ENCODE measurements at places on chromosomes 11 and 22.

GRCh38 chr22:28143961-28144745 lies 225.1 kb upstream of the PITPNB start:
- no peak overlapping the region for H3K27ac ChIP-seq
- no peaks in the 10 kb centered on the region for H3K36me3 ChIP-seq
- H3K4me1 ChIP-seq, result no peaks in the 10 kb centered on the region
- no peak for DNase-seq
- no peak overlapping the region for H3K4me3 ChIP-seq
- no peaks in the 10 kb centered on the region for H3K27me3 ChIP-seq

DNA sequence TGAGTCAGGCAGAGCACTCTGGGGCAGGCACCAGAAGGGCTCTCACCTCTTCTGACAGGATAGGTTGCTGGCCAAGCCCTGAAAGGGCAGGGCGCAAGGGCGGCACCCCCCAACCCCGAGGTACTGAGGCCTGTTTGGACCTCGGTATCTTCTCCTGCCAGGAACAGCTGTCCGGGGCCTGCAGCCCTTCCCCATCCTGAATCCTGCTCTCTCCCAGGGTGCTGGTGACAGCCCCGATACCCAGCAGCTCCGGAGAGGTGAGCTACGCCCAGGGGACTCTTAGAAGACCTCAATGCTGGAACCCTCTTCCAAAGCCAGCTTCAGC lies 79.1 kb downstream of the PHF21B start:
- DNase-seq, result no peak
- H3K27ac ChIP-seq, result no peak overlapping the region
- H3K4me3 ChIP-seq, result no peak overlapping the region
- no peaks in the 10 kb centered on the region for H3K4me1 ChIP-seq
- H3K27me3 ChIP-seq, result peaks cover 30% of the 10 kb centered on the region

GRCh38 chr11:126082251-126083109 lies 19.8 kb upstream of the CDON start:
- H3K27me3 ChIP-seq, result no peaks in the 10 kb centered on the region
- no peak overlapping the region for H3K4me3 ChIP-seq
- no peak overlapping the region for H3K27ac ChIP-seq
- DNase-seq, result no peak
- H3K36me3 ChIP-seq, result no peaks in the 10 kb centered on the region

- H3K36me3 ChIP-seq, result no peaks in the 10 kb centered on the region
- H3K27ac ChIP-seq, result no peak overlapping the region
- H3K27me3 ChIP-seq, result no peaks in the 10 kb centered on the region
- no peak overlapping the region for H3K4me3 ChIP-seq
- peaks cover 6% of the 10 kb centered on the region for H3K4me1 ChIP-seq
Measured at GRCh38 chr11:14300661-14301304, 58.2 kb downstream of the RRAS2 start.

GRCh38 chr11:17010851-17011420 lies 3.3 kb downstream of the PLEKHA7 start:
- H3K27ac ChIP-seq, result no peak overlapping the region
- no peak for DNase-seq
- H3K4me3 ChIP-seq, result no peak overlapping the region
- H3K36me3 ChIP-seq, result no peaks in the 10 kb centered on the region

- no peak overlapping the region for H3K4me3 ChIP-seq
- H3K4me1 ChIP-seq, result no peaks in the 10 kb centered on the region
- no peak for DNase-seq
- H3K27me3 ChIP-seq, result no peaks in the 10 kb centered on the region
- H3K27ac ChIP-seq, result no peak overlapping the region
- H3K36me3 ChIP-seq, result no peaks in the 10 kb centered on the region
Measured at GRCh38 chr22:38120359-38121110, 10.1 kb upstream of the BAIAP2L2 start.

- H3K4me3 ChIP-seq, result no peak overlapping the region
- H3K36me3 ChIP-seq, result no peaks in the 10 kb centered on the region
- no peak overlapping the region for H3K27ac ChIP-seq
- no peaks in the 10 kb centered on the region for H3K4me1 ChIP-seq
- DNase-seq, result peak; percentile 30
- H3K27me3 ChIP-seq, result peaks cover 67% of the 10 kb centered on the region
Measured at GRCh38 chr22:44277386-44278135, 35.2 kb downstream of the SHISAL1 start.
